ENCODE measurements at places on chromosomes 12 and 14. TPM values are rescaled to one million over a fixed set of nuclear protein-coding genes. Genes with fewer than 3 reads are reported as not detected.

FOXJ2 gene
- polyA plus RNA-seq: 22.8 TPM

TAS2R14 gene
- 5.6 TPM for polyA plus RNA-seq

TMEM52B gene
- polyA plus RNA-seq: 0.22 TPM

APOF gene
- polyA plus RNA-seq: 0.10 TPM

ERBB3 gene
- 80.0 TPM for polyA plus RNA-seq

NR1H4 gene
- 0.28 TPM for polyA plus RNA-seq

CLEC4C gene
- polyA plus RNA-seq: 0.18 TPM

CLEC9A gene
- 2.5 TPM for polyA plus RNA-seq

KRT79 gene
- polyA plus RNA-seq: not detected

CSRP2 gene
- 25.1 TPM for polyA plus RNA-seq

VSX2 gene
- polyA plus RNA-seq: not detected

HSPB8 gene
- polyA plus RNA-seq: 13.6 TPM

DNA sequence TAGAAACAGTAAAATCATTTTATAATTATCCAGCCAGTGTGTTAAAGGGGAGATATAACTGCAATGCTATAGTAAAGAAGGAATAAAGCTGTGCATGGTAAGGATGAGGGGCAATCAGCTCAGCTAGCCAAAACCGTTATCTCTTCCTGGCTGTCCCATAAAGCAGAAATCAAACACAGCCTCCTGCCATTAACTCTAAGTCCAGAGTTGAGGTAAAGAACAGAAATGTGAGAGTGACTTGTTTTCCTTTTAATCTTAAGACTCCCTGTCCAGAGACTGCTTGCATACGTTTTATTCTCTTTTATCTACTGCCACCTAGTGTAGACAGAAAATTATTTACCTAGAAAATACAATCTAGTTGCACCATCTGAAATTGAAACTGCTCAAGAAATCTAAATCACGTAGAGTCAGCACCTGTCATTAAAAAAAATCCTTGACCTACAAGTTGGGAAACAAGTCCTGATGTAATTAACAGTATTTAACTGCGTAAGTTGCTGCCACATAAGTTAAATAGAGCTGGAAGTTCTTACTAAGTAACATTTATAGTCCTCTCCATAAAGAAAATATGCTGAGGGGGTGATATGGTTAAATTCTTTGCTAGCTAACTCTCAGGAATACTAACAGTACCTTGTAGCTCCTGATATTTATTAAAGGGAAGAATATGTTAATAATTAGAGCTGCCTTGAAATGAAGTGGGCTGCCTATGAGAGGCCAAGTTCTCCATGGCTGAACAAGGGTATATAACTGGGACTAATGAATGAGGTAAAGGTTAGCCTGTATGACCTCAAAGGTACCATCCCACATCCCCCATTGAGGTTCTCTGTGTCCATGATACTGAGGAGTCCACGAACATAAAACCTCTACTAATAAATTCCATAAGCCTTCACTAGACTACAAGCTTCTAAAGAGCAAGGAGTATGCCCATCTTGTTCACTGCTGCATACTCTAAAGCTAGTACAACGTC is 62.7 kb downstream of the GALNT4 start:
- DNase-seq: no peak

- no peak for DNase-seq
Measured at GRCh38 chr12:88717188-88717587, 136.9 kb upstream of the KITLG start.

- DNase-seq: no peak
Measured at GRCh38 chr12:45303945-45304344, 88.0 kb downstream of the ANO6 start.

GRCh38 chr12:10235761-10236631 is 23.3 kb downstream of the GABARAPL1 start:
- peak; percentile 32 for DNase-seq

GRCh38 chr12:100372853-100373640 is 16.2 kb downstream of the SLC17A8 start:
- DNase-seq: no peak

DNA sequence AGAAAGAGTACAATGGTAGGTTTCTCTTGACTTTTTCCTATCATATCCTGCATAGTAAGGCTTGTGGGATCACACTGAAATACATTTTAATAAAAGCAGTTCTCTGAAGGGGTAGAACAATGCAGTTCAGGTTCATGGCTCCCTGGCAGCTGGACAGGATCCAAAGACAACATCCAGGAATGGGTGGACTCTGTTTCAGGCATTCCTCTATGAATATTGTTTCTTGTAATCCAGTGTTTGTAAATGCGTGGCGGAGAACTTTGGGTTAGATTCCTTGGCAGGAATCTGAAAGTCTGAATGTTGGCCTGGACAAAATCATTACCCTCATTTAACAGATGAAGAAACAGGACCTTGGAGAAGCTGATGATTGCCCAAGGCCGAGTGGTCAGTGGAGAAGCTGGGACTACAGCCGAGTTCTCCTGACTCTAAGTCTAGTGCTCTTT is 43.5 kb downstream of the SYNE2 start:
- DNase-seq: no peak

- DNase-seq: no peak
Measured at GRCh38 chr14:105026033-105026785, 5.3 kb upstream of the CDCA4 start.

DNA sequence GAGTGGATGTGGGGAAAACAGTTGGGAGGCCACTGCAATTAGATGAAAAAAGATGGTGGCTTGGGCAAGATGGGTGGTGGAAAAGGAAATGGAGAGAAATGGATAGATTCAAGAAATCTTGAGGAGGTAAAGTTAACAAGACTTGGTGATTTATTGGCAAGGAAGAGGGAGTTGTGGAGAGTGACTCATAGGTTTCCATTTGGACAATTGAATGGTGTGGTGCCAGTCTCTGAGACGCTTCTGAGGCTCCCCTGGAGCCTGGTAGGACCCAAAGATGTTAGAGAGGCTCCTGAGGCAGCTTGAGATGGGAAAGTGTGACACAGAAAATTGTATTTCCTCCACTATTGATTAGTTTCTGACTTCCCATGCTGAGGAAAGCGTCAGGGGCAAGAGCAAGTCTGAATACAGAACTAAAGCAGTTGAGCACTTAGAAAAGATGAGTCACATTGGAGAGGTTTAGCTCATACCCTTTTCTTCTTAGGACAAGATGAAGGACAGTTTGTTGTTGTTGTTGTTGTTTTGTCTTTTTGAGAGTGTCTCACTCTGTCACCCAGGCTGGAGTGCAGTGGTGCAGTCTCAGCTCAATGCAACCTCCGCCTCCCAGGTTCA is 4.5 kb downstream of the PRPF40B start:
- no peak for DNase-seq

DNA sequence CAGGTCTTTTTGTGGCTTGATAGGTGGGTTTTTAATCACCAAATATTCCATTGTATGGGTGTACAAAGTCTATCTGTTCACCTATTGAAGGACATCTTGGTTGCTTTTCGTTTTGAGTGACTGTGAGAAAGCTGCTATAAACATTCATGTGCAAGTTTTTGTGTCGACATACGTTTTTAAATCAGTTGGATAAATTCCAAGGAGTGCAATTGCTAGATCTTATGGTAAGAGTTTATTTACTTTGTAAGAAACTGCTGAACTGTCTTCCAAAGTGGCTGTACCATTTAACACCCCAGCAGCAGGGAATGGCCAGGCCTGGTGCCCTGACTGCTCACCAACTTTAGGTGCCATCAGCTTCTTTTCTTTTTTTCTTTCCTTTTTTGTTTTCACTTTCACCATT is 45.5 kb upstream of the C14orf180 start:
- no peak for DNase-seq

- DNase-seq: peak; percentile 85
Measured at GRCh38 chr12:2834581-2835491, at the start of gene NRIP2. Gene NRIP2, minus strand, starts transcription at chr12:2835035. Its CDS starts 52 bp downstream, at chr12:2834983.

DNA sequence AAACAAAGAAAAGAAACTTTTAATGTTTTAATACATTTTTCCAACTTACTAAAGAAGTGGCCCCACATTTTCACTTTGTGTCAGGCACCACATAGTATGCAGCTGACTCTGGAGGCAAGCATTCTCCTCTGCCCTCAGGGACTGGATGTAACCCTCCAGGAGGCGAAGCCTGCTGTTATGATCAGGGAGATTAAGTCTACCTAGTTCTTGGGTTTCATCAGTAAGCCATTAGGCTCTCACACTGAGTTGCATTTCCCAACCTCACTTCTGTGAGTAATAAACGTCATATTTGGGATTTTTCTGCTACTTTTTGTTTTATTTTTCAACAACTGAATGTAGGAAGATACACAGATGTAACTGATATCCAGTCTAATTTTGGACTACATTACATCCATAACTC is 101.2 kb upstream of the LRFN5 start:
- DNase-seq: no peak

GRCh38 chr12:29032446-29032845 is 116.6 kb upstream of the FAR2 start:
- no peak for DNase-seq

DNA sequence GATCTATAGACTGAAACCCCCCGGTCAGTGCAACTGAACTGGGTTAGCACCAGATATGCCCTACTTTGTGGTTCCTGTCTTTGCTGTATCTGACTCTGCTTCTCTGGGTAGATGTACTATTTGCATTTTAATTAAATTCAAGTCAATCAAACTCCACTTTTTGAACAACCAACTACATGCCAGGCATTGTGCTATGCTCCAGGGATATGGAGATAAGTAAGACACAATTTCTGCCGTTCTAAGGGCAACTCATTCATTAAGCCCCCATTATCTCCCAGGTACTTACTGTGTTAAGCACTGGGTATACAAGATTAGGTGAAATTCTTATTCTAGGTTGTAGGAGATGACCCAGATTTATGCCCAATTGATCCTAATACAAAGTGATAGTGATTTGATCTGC is 62.7 kb upstream of the JDP2 start:
- no peak for DNase-seq

- no peak for DNase-seq
Measured at GRCh38 chr12:77965790-77966189, 135.1 kb downstream of the NAV3 start.

- DNase-seq: no peak
Measured at GRCh38 chr14:68547305-68548193, 245.3 kb downstream of the ZFP36L1 start.

DNA sequence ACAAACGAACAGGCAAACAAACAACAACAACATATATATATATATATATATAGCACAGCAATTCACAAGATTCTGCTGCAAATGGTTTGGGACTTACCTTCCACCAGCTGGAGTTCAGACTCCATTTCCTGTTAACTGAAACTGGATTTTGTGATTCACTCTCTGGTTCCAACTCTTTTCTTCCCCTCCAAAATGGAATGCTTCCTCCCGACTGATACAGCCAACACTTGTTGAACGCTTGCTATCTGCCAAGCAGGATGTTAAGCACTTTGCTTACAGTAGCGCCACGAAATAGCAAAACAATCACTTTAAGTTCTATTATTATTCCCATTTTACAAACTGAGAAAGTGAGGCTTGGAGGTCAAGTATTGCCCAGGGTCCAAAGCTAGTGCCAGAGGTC is 116.0 kb upstream of the TMEM132C start:
- DNase-seq: no peak

GRCh38 chr14:93970965-93971634 is 5.3 kb downstream of the ASB2 start:
- no peak for DNase-seq

GRCh38 chr12:102376181-102376747 is 104.1 kb downstream of the IGF1 start:
- no peak for DNase-seq

DNA sequence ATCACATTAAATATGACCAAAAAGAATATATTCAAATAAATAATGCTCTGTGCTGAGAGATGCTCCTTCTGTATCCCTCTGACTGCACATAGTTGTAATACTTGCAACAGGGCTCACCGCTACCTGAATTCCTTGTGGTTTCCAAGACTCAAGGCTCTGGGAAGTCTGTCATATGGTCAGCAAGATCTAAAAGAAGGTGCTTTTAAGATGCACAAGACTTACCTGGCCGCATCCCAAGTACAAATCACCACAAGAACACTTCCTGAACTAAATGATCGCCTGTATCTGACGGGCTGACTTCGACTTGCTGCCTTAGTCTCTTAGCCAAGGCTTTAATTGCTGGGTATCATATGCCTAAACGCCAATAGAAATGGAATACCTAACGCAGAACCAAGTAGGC is 67.2 kb downstream of the HECTD4 start:
- DNase-seq: no peak

DNA sequence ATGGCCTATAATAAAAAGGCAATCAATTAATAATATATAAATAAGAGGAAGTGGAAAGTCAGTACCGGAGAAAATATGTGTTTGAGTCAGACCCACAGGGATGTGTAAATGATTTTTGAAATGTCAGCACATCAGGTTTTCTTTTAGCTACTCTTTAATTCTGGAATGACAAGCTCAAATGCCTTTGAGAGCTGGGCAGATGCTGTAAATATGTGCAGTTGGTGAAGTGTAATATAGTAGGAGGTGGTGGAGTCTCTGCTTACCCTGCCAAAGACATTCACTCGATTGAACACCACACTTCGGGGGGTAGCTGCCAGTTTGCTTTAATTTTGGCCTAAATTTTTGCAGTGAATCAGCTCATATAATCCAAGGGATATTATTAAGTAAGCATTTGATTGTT is 93.0 kb downstream of the PLEKHA5 start:
- no peak for DNase-seq
